KG1 (cell line): ENCODE measurements at places on chromosomes 12 and 14.

- DNase-seq: no peak
Observed at GRCh38 chr14:101460986-101461750, 100.1 kb upstream of the DIO3 start.

- DNase-seq: no peak
Observed at GRCh38 chr14:84340938-84341337, 1189.0 kb upstream of the FLRT2 start.

DNA sequence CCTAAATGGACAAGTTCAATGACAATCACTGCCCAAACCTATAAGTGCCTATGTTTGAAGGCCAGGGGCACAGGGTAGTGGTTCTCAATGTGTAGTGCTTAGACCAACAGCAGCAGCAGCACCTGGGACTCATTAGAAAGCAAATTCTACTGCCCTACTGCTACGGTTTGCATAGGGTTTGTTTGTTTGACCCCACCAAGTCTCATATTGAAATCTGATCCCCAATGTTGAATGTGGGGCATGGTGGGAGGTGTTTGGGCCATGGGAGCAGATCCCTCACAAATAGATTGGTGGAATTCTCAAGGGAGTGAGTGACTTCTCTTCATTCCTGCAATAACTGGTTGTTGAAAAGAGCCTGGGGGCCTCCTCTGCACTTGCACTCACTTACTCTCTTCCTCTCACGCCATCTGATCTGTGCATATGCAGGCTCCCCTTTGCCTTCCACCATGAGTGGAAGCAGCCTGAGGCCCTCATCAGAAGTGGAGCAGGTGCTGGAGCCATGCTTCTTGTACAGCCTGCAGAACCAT is 39.5 kb downstream of the PPM1H start:
- DNase-seq: no peak

DNA sequence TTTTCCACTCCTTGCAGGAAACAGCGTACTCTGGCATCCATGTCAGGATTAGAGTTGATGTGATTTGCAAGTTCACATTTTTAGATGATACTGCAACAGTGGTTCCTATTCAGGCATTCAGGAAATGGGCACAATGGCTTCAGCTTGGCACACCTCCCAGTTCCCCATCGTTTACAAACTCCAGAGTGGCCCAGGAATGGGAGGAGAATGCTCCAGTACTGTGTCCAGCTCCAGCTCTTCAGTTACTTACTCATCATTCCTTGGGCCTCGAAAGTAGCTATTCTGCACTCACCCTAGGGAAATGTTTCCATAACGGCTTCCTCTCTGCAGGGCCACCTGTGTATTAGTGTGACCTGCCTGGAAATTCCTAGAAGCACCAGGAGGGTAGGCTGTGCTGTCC is 239.7 kb upstream of the RGS6 start:
- DNase-seq: no peak

DNA sequence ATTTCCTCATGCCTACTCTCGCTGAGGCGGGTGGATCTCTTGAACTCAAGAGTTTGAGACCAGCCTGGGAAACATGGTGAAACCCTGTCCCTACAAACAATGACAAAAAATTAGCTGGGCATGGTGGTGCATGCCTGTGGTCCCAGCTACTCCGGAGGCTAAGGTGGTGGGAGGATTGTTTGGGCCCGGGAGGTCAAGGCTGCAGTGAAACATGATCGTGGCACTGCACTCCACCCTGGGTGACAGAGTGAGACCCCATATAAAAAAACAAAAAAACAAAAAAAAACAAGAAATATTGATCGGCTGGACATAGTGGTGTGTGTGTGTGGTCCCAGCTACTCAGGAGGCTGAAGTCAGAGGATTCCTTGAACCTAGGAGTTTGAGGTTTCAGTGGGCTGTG is 9.2 kb downstream of the MOAP1 start:
- DNase-seq: no peak

GRCh38 chr12:131797588-131797934 is 30.6 kb upstream of the MMP17 start:
- no peak for DNase-seq

DNA sequence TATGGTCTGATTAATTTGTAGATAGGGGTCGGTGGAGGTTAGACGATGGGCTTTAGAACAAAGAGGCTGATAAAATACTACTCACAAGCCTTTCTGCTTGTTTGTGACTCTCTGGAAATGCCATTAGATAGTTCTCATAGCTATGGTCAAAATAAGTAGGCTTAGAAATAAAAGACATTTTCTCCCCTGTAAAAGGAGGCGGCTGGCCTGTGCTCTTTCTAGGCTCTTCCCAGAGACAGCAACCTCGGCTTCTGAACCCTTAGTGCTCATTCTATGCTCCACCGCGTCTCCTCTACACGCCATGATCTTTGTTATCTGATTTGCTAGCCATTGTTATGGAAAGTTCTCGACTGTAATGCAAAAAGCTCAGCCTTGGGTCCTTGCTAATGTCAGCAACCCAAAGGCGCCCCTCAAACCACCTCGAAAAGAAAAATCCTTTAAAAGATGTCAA is 64.5 kb downstream of the CRADD start:
- DNase-seq: peak; percentile 77

DNA sequence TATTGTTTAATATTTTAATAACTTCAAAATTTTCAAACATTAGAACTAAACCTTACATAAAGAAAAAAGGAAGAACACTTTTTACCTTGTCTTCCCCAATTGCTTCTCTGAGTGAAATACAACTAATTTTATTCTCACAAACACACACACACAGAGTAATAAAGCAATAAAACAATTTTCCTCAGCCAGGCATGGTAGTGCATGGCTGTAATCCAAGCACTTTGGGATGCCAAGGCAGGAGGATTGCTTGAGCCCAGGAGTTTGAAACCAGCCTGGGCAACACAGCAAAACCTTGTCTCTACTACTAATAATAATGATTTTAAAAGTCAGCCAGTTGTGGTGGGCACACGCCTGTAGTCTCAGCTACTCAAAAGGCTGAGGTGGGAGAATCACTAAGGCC is 13.1 kb downstream of the PPP1R12A start:
- DNase-seq: no peak

DNA sequence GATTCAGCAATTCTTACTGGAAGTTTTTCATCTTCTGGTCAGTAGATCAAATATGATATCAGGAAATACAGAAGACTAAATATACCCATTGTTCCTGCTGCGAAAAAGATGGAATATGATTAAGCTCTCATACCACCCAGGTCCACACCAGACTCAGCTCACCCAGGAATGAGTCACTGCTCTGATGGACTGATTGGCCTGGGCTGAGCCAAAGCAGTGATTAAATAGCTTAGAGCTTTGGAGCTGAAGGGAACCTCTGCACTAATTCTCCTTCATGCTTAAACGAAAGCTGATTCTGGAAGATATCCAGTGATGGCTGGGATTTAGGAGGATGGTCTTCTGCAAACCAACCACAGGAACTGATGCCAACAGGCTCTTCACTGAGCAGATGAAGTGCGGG is 62.0 kb upstream of the SYT1 start:
- no peak for DNase-seq

GRCh38 chr12:131896811-131897270 is 2.4 kb downstream of the ULK1 start:
- DNase-seq: no peak

DNA sequence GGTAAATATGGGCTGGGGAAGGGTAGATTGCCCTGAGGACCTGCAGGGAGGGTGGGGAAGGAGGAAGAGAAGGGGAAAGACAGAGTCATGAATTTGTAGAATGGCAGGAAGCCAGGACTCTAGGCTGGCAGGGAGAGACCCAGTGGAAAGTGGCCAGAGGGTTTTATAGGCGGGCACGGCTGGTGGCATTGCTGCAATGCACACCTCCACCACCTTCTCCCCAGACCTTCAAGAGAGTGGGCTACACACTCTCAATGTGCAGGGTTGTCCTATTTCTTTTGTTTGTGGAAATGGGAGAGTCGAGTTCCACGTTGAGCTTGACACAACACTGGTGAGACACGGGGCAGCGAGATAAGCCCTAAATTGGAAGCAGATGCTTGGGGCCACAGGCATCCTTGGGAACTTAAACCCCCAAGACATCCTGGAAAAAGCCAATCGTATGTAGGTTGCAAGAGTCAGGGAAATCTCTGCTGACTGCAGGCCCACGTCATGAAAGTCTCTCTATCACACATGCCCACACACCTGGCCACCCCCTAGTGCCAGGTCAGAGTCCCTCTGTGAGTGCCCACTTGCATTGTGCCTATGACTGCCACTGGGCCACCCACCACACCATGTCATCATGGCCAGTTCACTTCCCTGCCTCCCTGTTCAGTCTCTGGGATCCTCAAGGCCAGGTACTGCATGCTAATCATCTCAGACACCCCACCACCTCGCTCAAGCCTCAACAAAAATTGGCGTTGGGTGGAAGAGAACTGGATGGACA is 38.0 kb upstream of the BDKRB2 start:
- no peak for DNase-seq

- peak; percentile 7 for DNase-seq
Observed at GRCh38 chr14:53295985-53296582, 143.0 kb upstream of the DDHD1 start.

DNA sequence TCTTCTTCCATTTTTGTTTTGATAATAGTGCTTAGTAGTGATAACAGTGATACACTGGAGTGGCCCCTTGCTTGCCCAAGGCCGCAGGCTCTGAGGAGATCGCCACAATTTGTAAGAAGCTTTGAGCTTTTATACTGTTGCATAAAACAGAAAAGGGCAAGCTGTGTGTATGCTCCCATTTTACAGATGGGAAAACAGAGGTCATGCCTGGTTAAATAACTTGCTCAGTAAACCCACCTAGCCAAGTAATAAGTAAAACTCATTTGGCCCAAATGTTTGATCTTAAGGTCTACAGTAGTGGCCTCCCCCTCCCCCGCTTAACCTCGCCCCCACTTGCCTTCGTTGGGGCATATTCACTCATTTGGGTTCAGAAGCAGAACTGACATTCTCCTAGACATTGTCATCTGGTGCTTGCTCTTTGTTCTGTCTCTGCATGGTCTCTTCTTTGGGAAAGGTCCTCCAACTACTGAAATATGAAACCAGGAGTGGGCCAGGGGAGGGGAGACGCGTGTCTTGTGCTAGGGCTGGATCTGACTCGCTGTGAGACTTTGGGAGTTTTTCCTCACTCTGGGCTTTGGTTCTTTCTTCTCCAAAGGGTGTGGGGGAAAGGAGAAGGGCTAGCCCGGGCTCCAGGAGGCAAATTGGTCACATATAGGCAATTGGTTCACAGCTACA is 88.1 kb downstream of the PAPOLA start:
- DNase-seq: no peak

DNA sequence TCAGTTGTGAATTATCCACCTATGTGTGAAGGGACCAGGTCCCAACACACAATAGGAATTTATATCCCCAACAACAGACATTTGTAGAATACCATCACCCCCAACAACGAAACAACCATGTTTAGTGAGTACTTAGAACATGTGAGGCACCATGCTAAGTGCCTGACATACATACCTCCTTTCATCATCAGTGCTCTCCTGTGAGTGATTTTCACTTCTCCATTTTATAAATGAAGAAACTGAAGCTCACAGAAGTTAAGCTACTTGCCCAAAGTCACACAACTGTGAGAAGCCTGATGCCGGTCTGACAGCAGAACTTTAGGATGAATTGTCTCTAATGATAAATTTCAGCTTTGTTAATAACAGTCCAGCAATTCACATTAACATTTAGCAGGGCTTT is 35.4 kb downstream of the SPTB start:
- no peak for DNase-seq

DNA sequence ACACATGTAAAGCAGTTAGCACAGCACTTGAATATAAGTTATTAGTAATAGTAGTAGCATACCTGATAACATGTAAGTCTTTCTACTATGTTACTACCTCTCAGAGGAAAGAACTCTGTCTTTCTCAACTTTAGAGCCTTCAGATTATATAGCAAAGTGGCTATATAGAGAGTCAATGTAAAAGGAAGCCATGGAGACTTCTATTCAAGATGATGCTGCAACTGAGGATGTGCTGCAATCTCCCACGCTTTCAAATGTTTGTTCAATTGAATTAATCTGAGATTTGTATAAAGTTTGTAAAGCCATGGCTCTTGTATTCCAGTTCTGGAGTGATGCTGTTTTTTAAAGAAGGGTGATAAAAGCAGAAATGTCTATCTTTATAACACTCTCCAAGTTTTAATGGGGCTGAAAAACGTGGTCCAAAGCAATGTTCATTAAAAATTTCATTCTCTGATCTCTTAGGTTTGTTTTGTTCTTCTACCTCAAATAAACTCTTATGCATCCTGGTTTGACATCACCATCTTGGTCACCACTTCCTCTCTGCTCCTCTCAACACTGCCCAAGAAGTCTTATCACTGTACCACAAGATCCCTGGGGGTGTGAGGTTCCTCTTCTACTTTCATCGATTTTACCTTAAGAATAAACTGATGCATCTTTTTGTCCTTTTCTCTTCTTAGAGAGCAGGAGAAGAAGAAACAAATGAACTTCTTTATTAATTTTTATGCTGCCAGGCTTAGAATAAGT is 40.6 kb downstream of the C12orf42 start:
- DNase-seq: peak; percentile 21

- no peak for DNase-seq
Observed at GRCh38 chr14:94176808-94177207, 2.7 kb downstream of the PPP4R4 start.

GRCh38 chr14:64681796-64682710 is 22.2 kb upstream of the PLEKHG3 start:
- DNase-seq: no peak

DNA sequence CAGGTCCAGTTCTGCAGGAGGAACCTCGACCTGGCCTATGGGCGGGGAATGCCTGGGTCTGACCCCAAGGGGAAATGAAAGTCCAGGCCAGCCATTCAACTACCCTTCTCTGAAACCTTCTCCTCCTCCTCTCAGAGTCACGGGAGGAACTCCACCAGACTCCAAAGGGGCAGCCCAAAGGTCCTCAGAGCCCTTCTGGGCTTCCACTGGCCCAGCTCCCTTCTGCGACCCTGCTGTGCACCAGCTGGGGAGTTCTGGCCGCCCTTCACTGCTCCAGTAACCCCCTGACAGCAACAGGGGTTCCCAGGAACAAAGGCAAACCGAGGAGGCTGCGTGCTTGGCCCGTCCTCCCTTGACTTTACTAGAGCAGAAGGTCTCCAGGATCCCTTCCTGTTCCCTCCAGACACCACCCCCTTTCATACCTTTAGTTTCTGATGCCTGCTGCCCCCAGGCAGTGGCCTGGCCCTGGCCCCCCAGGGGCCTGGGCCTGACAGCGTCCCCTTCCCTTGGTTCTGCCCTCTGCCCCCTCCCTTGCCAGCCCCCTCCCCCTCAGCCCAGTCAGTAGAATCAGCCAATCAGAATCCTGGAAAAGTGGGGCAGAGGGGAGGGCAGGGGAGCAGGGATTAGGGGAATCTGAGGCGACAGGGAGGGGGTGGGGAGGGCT is 850 bp upstream of the ZNF385A start:
- DNase-seq: no peak

DNA sequence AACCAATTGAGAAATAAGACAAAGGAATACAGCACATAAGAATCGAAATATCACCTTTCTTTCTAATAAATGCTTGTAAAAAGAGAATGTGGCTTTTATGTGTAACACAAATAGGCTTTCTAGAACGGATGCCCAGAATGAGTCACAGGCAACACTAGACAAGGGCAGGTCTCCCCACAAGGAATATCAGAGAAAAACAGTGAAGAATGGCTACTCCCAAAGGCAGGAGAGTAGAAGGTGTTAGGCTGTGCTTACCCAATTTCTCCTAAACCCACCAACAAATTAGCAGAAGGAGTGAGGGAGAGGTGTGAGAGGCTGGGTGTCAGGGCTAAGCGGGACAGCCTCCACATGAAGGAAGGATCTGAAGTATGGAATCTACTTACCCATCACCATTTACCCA is 55.2 kb downstream of the GALNT4 start:
- no peak for DNase-seq

- peak; percentile 66 for DNase-seq
Observed at GRCh38 chr12:65892841-65893251, 68.6 kb downstream of the HMGA2 start.
